ENCODE measurements at places on chromosomes 6 and 20.

DNA sequence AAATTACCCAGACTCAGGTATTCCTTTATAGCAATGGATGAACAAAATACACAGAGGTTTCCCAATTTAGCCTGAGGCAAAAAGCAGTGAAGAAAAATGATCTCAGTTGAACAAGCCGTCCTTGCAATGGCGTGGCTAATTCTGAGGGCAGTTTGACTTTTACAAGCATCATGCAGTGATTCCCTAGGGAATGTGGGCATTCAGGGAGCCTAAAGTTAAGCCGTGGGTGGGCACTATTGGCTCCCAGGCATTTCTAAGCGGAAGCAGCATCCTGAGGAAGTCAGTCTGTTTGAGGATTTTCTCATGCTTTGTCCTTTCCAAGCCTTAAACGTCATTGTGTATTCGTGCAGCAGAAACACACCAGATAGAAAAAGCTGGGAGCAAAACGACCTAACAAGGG lies 133.9 kb downstream of the MYLK4 start:
- DNase-seq = no peak

- no peak for DNase-seq
Observed at GRCh38 chr6:157825243-157825904, 2.3 kb downstream of the SNX9 start.

DNA sequence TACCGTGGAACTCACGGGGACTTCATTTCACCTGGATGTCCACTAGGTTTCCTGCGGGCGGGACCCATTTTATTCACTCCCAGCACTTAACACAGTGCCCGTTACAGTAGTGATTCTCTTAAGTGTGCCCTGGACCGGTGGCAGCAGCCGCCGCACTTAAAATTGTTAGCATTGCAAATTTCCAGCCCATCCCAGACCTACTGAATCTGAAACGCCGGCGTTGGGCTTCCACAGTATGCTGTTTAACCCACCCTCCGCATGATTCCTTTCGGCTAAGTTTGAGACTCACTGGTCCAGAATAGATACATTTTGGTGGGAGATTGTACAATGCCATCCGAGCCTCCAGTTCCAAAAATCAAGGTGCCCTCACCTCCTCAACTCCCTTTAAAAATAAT lies 967 bp downstream of the SMPDL3A start:
- no peak for DNase-seq

GRCh38 chr6:130973521-130974277 lies 89.3 kb downstream of the EPB41L2 start:
- no peak for DNase-seq

DNA sequence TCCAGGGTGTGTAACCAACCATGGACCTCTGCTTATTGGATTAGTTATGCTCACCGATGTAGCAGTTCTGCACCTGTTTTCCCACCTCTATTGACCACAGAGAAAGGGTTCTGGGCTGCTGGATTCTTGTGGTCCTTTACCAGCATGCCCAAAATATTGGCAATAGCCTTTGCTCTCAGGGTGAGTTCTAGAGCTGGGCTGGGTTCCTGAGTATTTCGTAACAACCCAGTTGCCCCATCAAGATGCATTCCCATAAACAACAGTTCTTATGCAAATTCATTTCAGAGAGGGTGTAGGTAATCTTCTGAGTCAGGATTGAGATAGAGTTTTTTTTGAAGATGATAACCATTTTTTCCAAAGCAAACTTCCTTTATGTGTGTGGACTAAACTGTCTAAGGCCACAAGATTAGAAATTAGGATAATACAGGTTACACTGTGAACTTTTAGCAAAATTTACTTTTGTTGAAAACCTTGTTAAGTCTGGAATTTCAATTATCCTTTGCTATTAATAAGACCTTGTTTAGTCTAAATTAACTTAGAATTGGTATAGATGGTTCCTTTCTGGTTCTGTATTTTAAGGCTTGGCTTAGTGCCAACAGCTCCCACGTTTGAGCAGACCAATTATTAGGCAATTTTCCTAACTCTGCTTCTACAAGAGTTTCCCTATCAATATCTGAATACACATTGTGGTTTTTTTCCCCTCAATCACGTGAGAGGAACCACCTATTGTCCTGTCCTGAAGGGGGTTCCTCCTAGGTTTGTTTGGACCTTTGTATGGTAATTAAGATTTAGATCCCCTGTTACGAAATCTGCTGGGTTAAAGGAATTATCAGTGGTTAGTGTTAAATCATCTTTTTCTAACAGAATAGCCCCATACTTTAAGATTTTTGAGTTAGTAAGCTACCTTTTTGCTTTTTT lies 46.1 kb downstream of the TBX18 start:
- no peak for DNase-seq

GRCh38 chr6:26430787-26431186 lies 9.5 kb upstream of the BTN3A3 start:
- no peak for DNase-seq

- DNase-seq = peak; percentile 74
Observed at GRCh38 chr6:37699138-37699766, 1.6 kb upstream of the MDGA1 start.

- DNase-seq = no peak
Observed at GRCh38 chr6:34491091-34491430, 25.2 kb downstream of the PACSIN1 start.

- DNase-seq = no peak
Observed at GRCh38 chr6:144384427-144384826, 99.3 kb downstream of the UTRN start.

DNA sequence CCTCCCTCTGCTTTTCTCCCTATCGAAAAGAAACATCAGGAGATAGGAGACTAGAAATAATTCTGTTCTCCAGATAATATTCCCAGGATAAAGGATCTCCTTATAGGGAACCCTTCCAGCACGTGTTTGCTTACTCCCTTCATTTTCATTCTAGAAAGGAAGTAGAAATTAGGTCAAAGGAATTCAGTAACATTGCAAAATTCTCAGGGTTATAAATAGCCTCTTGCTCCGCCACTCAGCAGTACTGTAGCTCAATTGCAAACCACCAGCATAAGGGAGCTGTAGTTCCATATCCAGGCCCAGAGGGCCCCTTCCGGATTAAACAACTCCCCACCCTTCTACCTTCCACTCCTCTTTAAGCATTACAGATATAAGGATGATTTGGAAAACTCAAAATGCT lies 6.2 kb downstream of the ELMO2 start:
- DNase-seq = no peak

DNA sequence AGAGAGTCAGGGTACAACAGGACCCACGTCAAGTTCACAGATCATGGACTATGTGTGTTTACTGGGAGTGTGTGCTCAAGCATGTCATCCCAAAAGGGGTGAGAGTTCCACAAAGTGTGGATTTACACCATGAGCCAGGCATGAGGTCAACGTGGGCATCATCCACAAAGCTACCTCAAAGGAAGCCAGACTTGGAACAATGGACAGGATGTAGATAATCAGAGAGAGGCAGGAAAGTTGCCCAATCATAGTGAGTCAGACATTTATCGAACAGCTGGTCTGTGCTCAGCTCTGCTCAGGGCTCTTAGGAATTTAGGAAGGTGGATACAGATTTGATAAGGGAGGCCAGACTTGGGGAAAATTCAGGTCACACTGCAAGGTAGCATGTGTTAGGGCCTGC lies 317.2 kb upstream of the CDYL start:
- no peak for DNase-seq

DNA sequence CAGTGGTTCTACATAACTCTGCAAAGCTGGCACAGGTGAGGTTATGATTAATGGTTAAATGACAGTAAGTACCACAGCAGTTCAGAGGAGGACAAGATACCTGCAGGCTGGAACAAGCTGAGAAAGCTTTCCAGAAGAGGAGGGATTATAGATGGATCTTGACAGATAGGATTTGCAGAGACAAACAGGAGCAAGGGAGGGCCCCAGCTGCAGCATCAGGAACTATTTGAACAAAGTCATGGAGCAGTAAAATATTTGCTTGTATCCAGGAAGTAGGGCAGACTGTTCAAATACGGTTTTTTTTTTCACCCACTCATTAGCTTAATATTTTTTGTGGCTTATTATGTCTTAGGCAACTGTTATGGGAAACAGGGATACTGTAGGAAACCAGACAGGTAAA lies 144.4 kb upstream of the MAN1A1 start:
- no peak for DNase-seq

GRCh38 chr6:144055121-144055931 lies 40.0 kb downstream of the SF3B5 start:
- DNase-seq = no peak

GRCh38 chr6:43673444-43674084 lies 14.0 kb downstream of the MRPS18A start:
- DNase-seq = no peak

DNA sequence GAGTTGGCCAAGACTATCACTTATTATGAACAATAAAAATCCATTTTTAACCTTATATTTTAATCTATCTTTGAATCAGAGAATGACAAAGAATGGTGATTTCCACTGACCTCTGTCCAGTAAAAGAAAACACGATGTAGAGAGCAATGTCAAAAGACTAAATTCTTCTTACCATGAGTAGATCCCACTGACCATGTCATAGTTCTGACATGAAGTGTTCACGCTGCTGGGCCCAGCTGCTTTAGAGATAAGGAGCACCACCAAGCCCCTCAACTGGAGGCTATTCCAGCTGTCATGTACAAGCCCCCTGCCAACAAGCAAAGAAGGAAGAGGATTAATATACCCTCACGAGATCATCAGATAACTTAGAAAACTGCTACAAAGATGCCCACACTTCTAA lies 125.3 kb downstream of the PDSS2 start:
- DNase-seq = no peak

DNA sequence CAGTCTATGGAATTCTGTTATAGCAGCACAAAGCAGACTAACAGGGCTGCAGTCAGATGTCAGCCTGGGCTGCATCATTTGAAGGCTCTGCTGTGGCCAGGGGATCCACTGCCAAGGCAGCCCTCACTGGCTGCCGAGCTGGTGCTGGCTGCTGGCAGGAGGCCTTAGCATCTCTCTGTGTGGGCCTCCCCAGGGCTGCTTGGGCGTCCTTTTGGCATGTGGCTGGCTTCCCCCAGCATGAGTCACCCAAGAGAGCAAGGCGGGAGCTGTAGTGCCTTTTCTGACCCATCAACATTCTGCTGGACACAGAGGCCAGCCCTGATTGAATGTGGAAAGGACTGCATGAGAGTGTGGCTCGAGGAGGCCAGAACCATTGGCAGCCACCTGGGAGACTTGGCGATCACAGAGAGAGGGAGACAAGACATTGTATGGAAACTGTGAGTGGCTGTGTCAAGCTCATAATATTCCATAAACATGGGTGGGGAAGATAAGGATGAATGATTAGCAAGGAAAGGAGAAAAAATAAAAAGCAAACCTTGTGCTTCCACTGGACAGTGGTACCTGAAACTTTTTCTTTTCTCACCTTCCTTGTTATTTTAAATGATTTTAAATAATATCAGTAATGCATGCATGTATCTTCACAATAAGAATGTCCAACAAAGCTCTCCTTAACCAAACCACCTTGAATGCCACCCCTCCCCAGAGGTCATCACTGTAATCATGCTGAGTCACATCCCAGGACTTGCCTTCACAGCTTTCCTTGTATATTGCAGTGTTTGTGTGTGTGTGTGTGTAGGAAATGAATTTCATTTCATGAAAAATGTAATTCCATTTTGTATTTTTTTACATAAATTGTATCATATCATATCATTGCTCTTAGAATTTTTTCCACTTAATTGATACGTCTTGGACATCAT lies 55.0 kb upstream of the VSX1 start:
- DNase-seq = no peak

DNA sequence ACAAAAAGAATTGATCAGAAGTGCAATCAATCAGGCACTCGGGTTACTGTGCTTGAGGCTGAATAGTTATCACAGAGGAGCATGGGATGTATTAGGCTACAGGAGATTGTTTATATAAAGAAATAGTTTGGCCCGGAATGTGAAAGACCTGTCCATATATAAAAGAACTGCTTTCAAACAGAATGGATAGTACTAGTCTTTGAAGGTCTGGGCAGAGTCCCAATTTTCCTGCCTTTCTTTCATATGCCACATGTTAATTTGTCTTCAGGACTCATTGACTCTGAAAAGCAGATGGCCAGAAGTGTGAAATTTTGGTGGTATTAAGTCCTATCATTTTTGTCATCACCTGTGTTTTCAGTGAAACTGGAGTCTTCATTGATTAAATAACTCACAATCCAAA lies 314.5 kb downstream of the EYA4 start:
- no peak for DNase-seq

DNA sequence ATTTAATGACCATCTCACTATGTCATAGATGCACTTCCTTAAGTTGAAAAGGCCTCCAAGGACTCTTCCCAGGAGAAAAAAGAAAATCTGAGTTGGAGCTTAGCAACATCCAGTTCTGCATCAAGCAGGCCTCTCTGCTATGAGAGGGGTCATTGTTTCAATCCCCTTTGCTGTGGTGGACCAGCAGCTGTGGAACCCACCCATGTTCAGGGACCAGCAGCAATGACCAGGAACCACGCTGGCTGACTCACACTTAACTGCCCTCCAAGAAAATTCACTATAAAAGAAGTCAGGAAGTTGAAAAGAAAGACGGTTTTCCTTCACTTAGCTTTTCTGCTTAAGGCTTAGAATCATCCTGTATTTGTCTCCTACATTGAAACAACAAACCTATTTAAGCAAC lies 1062.4 kb upstream of the FLRT3 start:
- no peak for DNase-seq

GRCh38 chr20:47785311-47785853 lies at the start of gene SULF2:
Gene SULF2, minus strand, starts transcription at chr20:47785481. Its CDS starts 28,118 bp downstream, at chr20:47757363.
- DNase-seq = no peak
